NCI-H460 (cell line): ENCODE measurements at places on chromosomes 5 and 9. TPM values are rescaled to one million over a fixed set of nuclear protein-coding genes. Genes with fewer than 3 reads are reported as not detected.
A peak's percentile ranks its signal among the peaks of the same experiment; 100 is the strongest.

Gene CACNA1B
- not detected in 2 replicates for total RNA-seq

DNA sequence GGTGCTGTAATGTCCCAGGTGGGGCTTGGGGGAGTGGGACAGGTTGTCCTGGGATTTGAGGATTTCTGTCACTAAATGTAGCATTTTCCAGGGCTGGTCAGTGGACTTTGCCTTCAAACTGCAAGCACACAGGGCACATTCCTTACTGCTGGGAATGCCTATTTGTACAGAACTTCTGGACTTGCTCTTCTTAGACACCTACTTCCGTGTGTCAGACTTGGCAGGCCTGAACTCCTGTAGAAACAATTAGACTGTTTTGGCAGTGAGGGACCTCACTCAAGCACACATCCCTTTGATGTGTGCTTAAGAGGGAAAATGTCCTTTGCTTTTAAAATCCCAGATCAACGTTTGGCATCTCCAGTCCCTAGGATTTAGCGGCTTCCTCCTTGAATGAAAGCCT is 192.2 kb downstream of the PAPPA start:
- no peak for DNase-seq

DNA sequence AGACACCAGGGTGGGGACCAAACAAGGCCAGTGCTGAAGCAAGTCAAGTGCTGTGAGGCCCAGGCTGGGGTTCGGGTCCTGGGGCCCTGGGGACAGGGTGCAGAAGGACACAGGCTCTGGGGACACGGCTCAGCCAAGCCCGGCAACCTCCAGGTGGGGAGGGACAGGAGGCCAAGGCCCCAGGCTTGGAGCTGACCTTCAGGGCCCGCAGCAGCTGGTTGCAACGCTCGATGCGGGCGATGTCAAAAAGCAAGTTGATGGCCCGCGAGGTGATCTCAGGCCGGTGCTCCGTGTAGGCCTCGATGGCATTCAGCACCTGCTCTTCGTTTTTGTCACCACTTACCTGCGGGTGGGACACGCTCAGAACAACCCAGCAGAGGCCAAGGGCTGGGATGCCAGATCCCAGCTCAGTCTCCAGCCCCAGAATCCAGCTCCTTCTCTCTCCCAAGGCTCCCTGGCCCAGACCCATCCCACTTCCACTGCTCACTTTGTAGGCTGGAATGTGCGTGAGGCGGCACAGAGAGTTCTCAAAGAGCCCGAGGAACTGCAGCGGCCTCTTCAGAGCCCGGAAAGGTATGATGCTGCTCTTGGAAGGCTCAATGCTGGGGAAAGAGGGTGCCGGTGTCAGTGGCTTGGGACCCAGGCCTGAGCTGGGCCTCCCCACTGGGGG is 20.7 kb downstream of the ZER1 start:
- no peak for DNase-seq

GRCh38 chr5:77011498-77011897 is 18.7 kb upstream of the AGGF1 start:
- DNase-seq: no peak

GRCh38 chr9:129143031-129143927 is 32.1 kb downstream of the PTPA start:
- peak; percentile 80 for DNase-seq

GRCh38 chr9:81535542-81536241 is 153.7 kb downstream of the TLE1 start:
- DNase-seq: peak; percentile 21

DNA sequence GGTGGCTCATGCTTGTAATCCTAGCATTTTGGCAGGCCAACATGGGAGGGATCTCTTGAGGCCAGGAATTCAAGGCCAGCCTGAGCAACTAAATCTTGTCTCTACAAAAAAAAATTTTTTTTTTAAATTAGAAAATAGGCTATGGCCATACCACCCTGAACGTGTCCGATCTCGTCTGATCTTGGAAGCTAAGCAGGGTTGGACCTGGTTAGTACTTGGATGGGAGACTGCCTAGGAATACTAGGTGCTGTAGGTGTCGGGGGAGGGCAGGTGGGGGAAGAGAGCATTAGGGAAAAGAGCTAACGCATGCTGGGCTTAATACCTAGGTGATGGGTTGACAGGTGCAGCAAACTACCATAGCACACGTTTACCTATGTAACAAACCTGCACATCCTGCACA is 39.5 kb downstream of the DDX4 start:
- no peak for DNase-seq

Gene GGTA1
- not detected in 2 replicates for total RNA-seq

DNA sequence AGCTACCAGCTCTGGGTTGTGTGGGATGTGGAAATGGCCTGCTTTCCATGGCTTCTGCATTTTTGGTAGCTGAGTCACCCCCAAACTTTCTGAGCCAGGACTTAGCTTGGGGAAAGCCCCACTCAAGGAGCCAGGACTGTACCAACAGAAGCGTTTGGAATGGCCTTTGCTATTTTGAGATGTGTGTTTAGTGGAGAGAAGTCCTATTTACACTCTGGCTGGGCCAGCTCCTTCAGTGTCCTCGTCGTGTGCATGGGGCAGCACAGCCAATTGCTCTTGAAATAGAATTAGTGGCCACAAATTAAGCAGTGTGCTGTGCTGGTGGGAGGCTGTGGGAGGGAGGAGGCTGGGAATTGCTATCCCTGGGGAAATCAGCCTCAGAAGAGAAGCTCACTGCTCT is 51.6 kb downstream of the ENTREP1 start:
- DNase-seq: no peak

GRCh38 chr9:121735793-121736770 is 84.6 kb downstream of the DAB2IP start:
- no peak for DNase-seq

DNA sequence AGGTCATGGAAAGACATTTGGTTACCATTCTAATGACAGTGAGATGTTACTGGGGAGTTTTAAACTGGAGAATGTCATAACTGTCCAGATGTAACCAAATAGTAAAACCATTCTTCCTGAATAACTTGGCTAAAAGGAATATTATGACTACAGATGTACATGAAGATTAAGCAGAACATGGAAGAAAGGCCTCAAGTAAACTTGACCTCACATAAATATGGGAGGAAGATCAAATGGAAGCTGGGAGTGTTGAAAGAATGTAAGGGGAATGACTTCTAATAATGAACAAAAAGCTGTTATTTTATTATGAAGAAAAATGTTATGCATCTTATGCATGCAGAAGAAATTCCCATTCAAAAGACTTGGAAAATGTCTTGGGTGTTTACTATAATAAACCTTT is 107.7 kb upstream of the CDKN2B start:
- DNase-seq: no peak

DNA sequence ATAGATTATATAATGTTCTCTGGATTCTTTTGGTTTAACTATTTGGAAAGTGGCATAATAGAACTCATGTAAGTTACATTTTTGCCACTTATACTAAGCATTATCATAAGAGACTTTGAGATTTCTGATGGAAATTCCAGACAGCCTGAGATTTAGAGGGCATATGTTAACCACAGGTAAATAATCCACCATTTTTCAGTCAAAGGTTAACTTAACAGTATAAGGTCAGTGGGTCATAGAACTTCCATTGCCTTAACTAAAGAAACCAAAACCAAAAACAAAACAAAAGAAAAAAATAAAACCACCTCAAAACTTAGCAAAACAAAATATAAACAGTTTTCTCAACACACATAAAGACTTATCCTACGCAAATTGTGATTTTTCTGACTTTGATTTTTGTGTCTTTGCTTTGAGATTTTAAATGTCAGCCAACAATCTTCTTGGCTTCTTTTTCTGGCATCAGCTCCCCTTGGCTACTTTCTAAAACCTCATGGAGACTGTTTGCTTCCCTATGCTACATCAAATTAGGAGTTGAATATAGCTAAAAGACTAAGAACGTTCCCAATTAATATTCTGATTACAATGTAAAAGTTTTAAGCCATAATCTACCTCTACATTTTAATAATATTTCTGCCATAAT is 430.1 kb upstream of the DAB2 start:
- no peak for DNase-seq

Gene PCDHB12
- 0.75 and 0.99 TPM in 2 replicates for total RNA-seq

- no peak for DNase-seq
These were observed 279.6 kb downstream of the ARRDC3 start for GRCh38 chr5:91103353-91104061.

Gene PCDHGA6
- 1.1 and 1.2 TPM in 2 replicates for total RNA-seq

GRCh38 chr5:5140479-5141338 is 579 bp downstream of the ADAMTS16 start:
- DNase-seq: no peak

Gene PTGER4
- total RNA-seq: 1.6 and 3.1 TPM in 2 replicates

Gene SLC6A3
- not detected in 2 replicates for total RNA-seq

- DNase-seq: no peak
These were observed 14.4 kb upstream of the PHF19 start for GRCh38 chr9:120891245-120891883.

DNA sequence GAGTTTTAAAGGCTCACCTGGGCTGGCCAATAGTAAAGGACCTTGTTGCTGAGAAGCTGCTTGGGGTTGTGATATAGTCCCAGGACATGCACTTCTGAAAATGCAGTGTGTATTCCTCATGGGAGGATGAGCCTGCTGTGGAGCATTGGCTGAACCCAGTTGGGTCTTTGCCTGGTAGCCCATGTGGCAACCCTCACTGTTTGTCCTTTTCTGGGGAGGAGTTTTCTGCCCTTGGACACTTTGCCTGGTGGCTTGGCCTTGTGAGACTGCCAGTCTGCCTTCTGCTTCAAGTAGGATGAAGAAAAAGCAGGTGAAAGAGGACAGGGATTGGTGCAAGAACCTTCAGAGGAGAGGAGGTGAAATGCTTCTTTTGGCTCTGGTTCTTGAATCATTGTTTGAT is 4.0 kb downstream of the TENT4A start:
- DNase-seq: no peak

- no peak for DNase-seq
These were observed 40.6 kb downstream of the INSYN2B start for GRCh38 chr5:169939731-169940130.

GRCh38 chr5:14893381-14893780 is 21.8 kb upstream of the ANKH start:
- DNase-seq: no peak

Gene MARCOL
- total RNA-seq: 2.3 and 3.8 TPM in 2 replicates

GRCh38 chr5:6178846-6179532 is 199.4 kb downstream of the MED10 start:
- DNase-seq: no peak

DNA sequence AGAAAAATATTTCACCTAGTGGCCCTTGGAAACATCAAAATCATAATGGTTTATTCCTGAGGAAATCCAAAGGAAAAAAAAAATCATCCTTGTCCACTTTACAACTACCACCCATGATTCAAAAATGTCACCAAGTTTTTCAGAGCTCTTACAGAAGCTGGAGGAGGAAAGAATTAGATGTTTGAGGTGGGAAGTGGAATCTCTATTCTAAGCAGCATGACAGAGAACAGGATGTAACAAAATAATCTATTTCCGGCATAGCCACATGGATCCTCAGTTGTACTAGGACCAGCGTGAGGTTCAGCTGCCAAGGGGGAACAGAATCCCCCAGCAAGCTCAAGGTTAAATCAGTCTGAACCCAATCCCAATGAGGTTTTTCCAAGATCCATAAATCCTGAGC is 40.2 kb downstream of the FBXW11 start:
- DNase-seq: no peak

Gene ASPN
- not detected in 2 replicates for total RNA-seq

DNA sequence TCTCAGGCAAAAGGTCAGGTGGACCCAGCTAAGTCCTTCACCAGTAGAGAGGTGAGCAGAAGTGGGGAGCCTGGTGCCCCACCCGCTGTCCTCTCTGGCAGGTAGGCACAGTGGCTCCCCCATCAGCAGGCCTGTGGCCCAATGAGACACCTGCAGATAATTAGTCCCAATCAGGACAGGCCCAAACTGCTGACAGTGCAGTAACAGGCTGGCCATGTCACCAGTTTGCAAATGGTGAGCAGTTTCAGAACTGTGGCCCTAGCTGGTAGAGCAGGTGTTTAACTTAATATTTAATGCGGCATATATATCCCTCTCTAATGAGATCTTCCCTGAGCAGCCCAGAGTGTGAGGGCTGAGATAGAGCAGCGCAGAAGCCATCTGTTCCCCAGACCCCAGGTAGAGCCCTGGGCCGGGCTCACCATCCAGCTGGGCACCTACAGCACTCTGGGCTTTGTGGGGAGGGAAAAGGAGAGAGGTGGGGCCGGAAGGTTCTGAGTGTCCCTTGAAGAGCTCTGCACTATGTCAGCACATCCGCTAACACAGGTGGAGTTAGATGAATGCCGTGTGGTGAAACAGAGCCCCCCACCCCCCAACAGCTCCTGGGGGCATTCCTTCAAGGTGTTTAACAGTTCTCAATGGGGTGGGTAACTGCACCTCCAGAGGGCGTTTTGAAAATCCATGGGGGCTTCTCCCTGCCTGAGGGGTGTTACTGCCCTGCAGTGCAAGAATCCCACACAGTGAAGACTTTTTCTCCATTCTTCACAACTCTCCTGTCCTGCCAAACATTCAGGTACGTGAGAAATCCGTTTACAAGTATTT is 120.5 kb downstream of the PAX5 start:
- no peak for DNase-seq

DNA sequence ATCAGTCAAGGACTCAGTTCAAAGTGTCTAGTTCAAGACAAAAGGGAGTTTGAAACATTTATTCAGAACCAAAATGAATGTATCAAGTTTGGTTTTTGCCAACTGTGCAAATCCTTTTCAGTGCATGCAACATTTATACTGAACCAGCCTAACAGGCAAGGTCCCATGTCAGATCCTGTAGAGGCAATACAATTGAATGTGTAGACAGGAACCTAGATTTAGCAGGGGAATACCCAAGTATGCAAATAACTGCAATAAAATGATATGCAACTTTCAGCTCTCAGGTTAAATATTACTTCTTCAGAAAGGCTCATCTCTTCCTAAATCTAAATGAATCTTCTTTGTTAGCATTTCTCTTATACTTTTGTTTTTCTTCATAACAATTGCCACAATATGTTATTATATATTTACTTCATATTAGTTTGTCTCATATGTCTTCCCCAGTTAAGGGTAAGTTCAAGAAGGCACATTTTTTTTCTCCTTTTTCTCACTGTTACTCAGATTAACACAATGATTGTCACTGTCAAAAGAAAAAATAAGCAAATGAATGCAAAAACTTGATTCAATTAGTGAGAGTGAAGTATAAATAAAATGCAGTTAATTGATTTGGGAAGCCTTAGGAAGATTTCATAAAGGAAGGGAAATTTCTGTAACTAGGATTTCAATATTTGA is 163.9 kb upstream of the RASA1 start:
- no peak for DNase-seq
